ENCODE measurements at places on chromosomes 2 and 18. TPM values are rescaled to one million over a fixed set of nuclear protein-coding genes. Genes with fewer than 3 reads are reported as not detected.

Gene IL18R1
- total RNA-seq = 0.78 TPM

Gene ASB18
- 12.7 TPM for total RNA-seq

Gene YIPF4
- 60.3 TPM for total RNA-seq

Gene TRAPPC12
- total RNA-seq = 82.5 TPM

Gene CRACDL
- 2.4 TPM for total RNA-seq

Gene CRYBA2
- not detected for total RNA-seq

Gene LRRC30
- total RNA-seq = not detected

Gene SAG
- total RNA-seq = not detected

Gene MRPS9
- total RNA-seq = 48.5 TPM

Gene SERPINB11
- total RNA-seq = not detected

Gene CNTNAP5
- not detected for total RNA-seq

Gene SERPINB4
- not detected for total RNA-seq

DNA sequence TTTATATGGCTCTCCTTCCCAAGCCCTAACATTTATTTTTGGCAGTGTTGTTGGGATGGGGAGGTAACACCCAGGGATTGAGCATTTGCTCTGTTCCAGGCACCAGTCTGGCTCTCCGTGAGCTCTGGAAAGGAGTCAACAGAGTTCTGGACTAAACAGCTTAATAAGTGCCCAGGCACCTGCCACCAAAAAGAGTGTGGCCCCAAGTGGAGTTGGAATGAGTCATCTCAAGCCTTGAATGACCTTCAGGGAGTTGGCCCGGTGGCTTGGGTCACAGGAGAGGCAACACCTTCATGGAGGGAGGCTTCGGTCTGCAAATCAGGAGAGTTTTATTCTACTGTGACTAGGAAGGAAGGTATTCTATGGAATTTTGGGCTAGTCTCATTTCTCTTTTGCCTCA lies 203.2 kb downstream of the DLGAP1 start:
- no peak overlapping the region for H3K27ac ChIP-seq
- no peak overlapping the region for H3K4me3 ChIP-seq
- DNase-seq = no peak
- H3K4me1 ChIP-seq = no peaks in the 10 kb centered on the region

DNA sequence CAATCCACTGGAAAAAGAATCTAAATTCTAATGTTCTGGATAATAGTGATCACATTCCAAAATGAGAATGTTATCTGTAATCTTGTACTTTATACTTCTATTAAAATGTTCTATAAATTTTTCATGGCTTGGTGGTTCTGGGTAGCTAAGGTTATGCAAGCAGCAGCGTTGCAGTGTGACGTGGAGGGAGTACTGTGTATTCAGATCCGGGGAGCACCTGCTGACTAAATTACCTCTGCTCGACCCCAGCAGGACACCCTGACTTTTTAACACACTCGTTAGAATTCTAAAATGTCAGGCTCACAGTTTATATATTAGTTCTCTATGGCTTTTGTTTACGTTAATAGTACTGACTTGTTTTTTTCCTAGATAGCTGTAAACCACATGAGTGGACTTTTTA lies 13.0 kb downstream of the ATIC start:
- no peaks in the 10 kb centered on the region for H3K4me1 ChIP-seq
- peaks cover under 1% of the 10 kb centered on the region for H3K36me3 ChIP-seq
- H3K27ac ChIP-seq = peak overlapping the region; percentile 41
- no peak for DNase-seq
- H3K4me3 ChIP-seq = no peak overlapping the region

DNA sequence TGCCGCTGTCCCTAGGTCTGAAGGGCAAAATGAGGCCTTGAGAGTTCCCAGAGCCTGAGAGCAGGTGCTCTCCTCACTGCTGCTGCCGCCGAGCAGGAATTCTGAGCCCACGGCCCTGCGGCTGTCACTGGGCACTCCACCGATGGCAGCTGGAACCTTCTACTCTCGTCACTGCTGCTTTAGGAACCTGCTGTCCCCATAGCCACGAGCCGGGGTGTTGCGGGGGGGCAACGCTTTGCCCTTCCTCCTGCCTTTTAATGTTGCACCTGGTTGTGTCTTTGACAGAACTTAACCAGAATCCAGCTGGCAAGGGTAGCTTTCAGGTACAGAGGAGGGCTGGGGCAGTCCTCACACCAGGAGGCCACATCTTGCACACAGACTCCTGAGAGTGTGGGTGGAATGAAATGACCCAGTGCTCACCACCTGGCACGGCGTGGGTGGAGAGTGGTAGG lies 32.3 kb downstream of the NCK2 start:
- no peak for DNase-seq
- no peak overlapping the region for H3K4me3 ChIP-seq
- H3K36me3 ChIP-seq = no peaks in the 10 kb centered on the region
- no peak overlapping the region for H3K27ac ChIP-seq
- H3K27me3 ChIP-seq = no peaks in the 10 kb centered on the region

- H3K27me3 ChIP-seq = no peaks in the 10 kb centered on the region
- H3K36me3 ChIP-seq = no peaks in the 10 kb centered on the region
- no peak overlapping the region for H3K27ac ChIP-seq
- H3K4me1 ChIP-seq = peaks cover 14% of the 10 kb centered on the region
- no peak for DNase-seq
Observed at GRCh38 chr2:216740557-216741222, 45.3 kb upstream of the IGFBP5 start.

- no peak for DNase-seq
- H3K4me3 ChIP-seq = no peak overlapping the region
- H3K36me3 ChIP-seq = peaks cover 19% of the 10 kb centered on the region
- H3K4me1 ChIP-seq = no peaks in the 10 kb centered on the region
Observed at GRCh38 chr2:85378257-85378656, 23.7 kb downstream of the ELMOD3 start.

- no peak overlapping the region for H3K4me3 ChIP-seq
- H3K4me1 ChIP-seq = no peaks in the 10 kb centered on the region
- H3K27me3 ChIP-seq = no peaks in the 10 kb centered on the region
Observed at GRCh38 chr2:182594286-182594685, 121.8 kb upstream of the DNAJC10 start.

- no peaks in the 10 kb centered on the region for H3K27me3 ChIP-seq
- H3K27ac ChIP-seq = no peak overlapping the region
- H3K4me1 ChIP-seq = peaks cover 21% of the 10 kb centered on the region
- no peaks in the 10 kb centered on the region for H3K36me3 ChIP-seq
- no peak overlapping the region for H3K4me3 ChIP-seq
Observed at GRCh38 chr2:100418406-100418962, 1.0 kb upstream of the CHST10 start.

GRCh38 chr2:96527286-96528005 lies 9.1 kb upstream of the ARID5A start:
- peak overlapping the region; percentile 71 for H3K27ac ChIP-seq
- no peaks in the 10 kb centered on the region for H3K36me3 ChIP-seq
- H3K27me3 ChIP-seq = no peaks in the 10 kb centered on the region
- peak; percentile 61 for DNase-seq
- H3K4me1 ChIP-seq = peaks cover 58% of the 10 kb centered on the region
- peak overlapping the region; percentile 56 for H3K4me3 ChIP-seq

DNA sequence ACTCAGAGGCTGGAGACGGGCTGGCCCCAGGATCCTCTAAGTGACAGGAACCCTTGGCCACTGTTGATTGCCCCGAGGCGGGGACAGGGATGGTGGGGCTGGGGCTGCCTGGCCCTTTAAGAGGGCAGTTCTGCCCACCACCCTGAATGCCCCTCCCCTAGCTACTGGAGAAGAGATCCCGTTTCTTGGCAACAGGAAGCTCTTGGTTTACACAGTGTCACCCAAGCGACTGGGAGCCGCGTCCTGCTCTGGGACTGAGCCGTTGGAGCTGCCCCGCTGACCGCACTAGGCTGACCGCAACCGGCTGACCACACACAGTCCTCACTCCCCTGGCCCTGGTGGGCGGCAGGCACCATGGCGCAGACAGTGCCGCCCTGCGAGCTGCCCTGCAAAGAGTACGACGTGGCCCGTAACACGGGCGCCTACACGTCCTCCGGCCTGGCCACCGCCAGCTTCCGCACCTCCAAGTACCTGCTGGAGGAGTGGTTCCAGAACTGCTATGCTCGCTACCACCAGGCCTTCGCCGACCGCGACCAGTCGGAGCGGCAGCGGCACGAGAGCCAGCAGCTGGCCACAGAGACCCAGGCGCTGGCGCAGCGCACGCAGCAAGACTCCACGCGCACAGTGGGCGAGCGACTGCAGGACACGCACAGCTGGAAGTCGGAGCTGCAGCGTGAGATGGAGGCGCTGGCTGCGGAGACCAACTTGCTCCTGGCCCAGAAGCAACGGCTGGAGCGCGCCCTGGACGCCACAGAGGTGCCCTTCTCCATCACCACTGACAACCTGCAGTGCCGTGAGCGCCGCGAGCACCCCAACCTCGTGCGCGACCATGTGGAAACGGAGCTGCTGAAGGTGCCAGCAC lies at the start of gene TEKT4:
TEKT4 (plus strand) TSS at position 205 of the 862 bp plus-strand sequence; CDS start at position 355, 150 bp downstream.
- H3K27ac ChIP-seq = no peak within 1 kb of the TSS
- no peak for DNase-seq
- no peak within 1 kb of the TSS for H3K4me3 ChIP-seq
- no peaks in the 10 kb centered on the region for H3K27me3 ChIP-seq
- no peaks in the 10 kb centered on the region for H3K36me3 ChIP-seq
- no peaks in the 10 kb centered on the region for H3K4me1 ChIP-seq

- DNase-seq = no peak
- no peaks in the 10 kb centered on the region for H3K27me3 ChIP-seq
- H3K4me1 ChIP-seq = no peaks in the 10 kb centered on the region
- H3K4me3 ChIP-seq = no peak overlapping the region
Observed at GRCh38 chr2:7745369-7745768, 828.2 kb downstream of the RNF144A start.

GRCh38 chr2:37795456-37795855 lies 124.0 kb upstream of the CDC42EP3 start:
- H3K4me3 ChIP-seq = no peak overlapping the region
- no peaks in the 10 kb centered on the region for H3K36me3 ChIP-seq
- H3K27ac ChIP-seq = peak overlapping the region; percentile 56
- DNase-seq = no peak
- no peaks in the 10 kb centered on the region for H3K27me3 ChIP-seq

DNA sequence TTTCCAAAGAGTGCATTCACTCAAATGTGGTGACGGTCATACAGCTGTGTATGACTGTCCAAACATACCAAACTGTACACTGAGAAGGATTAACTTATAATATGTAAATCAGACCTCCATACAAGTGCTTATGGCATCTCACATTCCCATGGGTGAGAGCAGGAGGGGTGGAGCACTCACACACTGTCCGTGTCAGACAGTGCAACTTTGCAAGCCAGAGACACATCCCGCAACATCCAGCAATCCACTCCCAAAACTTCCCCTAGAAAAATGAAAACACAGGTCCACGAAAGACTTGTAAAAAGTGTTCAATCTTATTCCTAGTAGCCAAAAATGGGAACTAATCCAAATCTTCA lies 36.4 kb downstream of the FAM168B start:
- peaks cover 47% of the 10 kb centered on the region for H3K4me1 ChIP-seq
- H3K27me3 ChIP-seq = no peaks in the 10 kb centered on the region
- no peak overlapping the region for H3K27ac ChIP-seq
- H3K4me3 ChIP-seq = no peak overlapping the region
- peaks cover 6% of the 10 kb centered on the region for H3K36me3 ChIP-seq

- H3K36me3 ChIP-seq = peaks cover 68% of the 10 kb centered on the region
- no peaks in the 10 kb centered on the region for H3K4me1 ChIP-seq
- no peaks in the 10 kb centered on the region for H3K27me3 ChIP-seq
- DNase-seq = no peak
- H3K27ac ChIP-seq = no peak overlapping the region
Observed at GRCh38 chr18:9244376-9244775, 90.2 kb upstream of the TWSG1 start.

DNA sequence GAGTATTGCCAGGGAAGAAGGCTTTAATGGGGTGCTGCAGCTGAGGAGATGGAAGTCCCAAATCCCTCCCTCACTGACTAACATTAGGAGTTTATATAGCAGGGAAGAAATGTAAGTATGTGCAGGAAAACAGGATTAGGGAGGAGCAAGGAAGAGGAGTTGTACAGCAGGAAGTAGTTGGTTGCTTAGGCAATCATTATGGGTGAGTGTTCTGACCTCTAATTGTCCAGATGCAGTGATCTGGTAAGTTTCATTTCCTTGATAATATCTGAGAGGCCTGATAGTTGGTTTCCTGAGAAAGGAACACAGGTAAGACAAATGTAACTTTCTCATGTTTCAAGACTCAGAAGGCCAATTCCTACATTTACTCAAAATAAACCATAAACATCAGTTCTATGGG lies 331.9 kb upstream of the GULP1 start:
- no peaks in the 10 kb centered on the region for H3K27me3 ChIP-seq
- no peak overlapping the region for H3K27ac ChIP-seq
- no peaks in the 10 kb centered on the region for H3K36me3 ChIP-seq
- H3K4me3 ChIP-seq = no peak overlapping the region
- H3K4me1 ChIP-seq = no peaks in the 10 kb centered on the region

- no peak overlapping the region for H3K27ac ChIP-seq
- no peak for DNase-seq
- peaks cover 42% of the 10 kb centered on the region for H3K36me3 ChIP-seq
Observed at GRCh38 chr2:127874378-127875269, 11.1 kb downstream of the AMMECR1L start.

DNA sequence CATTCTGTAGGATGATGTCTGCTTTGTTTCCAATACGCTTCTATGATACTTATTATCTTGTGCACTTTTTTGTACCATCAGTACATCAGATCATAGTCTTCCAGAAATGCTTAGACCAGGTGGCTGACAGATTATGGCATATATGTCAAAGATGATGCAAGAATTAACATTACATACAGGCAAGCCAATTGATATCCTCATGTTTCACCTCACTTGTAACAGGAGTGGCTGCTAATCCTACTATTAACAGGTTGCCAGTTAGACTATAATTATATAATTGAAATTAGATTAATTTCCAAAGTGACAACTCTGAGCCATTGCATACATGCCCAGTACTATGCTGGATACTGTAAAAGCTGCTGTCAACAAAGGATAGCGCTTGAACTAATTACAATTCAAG lies 77.2 kb downstream of the TLK1 start:
- H3K4me1 ChIP-seq = no peaks in the 10 kb centered on the region
- no peaks in the 10 kb centered on the region for H3K36me3 ChIP-seq
- DNase-seq = no peak
- H3K27ac ChIP-seq = no peak overlapping the region
- H3K4me3 ChIP-seq = no peak overlapping the region
- H3K27me3 ChIP-seq = no peaks in the 10 kb centered on the region

DNA sequence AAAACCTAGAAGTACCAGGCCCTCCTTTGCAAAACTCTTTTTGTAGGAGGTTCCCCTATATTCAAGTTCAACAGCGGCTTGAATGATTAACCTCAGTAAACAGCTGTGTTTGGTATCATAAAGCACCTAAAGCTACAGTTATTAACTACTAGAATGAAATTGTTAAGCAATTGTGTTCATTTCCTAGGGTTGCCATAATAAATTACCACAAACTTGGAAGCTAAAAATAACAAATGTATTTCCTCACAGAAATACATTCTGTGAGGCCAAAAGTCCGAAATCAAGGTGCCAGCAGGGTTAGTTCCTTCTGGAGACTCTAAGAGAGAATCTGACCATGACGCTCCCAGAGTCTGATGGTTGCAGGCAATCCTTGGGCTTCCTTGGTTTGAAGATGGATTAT lies 202.1 kb upstream of the ACVR2A start:
- H3K36me3 ChIP-seq = no peaks in the 10 kb centered on the region
- no peaks in the 10 kb centered on the region for H3K4me1 ChIP-seq
- H3K4me3 ChIP-seq = no peak overlapping the region
- no peak overlapping the region for H3K27ac ChIP-seq
- DNase-seq = no peak

- no peaks in the 10 kb centered on the region for H3K27me3 ChIP-seq
- no peak overlapping the region for H3K27ac ChIP-seq
- DNase-seq = no peak
- H3K36me3 ChIP-seq = no peaks in the 10 kb centered on the region
Observed at GRCh38 chr2:192827735-192828134, 633.0 kb upstream of the TMEFF2 start.
